GM23338 (cell line): ENCODE measurements at places on chromosomes 6 and 20. TPM values are rescaled to one million over a fixed set of nuclear protein-coding genes. Genes with fewer than 3 reads are reported as not detected.

The FILIP1 gene
- 3.4 and 3.7 TPM in 2 replicates for total RNA-seq

The FOXS1 gene
- not detected in 2 replicates for total RNA-seq

The SLC23A2 gene
- total RNA-seq = 13.6 and 20.2 TPM in 2 replicates

The CPNE5 gene
- 0.12 and 0.14 TPM in 2 replicates for total RNA-seq

The PLEKHG1 gene
- total RNA-seq = 1.0 and 2.5 TPM in 2 replicates

The PRL gene
- not detected in 2 replicates for total RNA-seq
